ENCODE measurements at places on chromosomes 7 and 10.
A peak's percentile ranks its signal among the peaks of the same experiment; 100 is the strongest.

GRCh38 chr7:5417106-5418071 is 6.2 kb downstream of the TNRC18 start:
- DNase-seq = peak; percentile 23

DNA sequence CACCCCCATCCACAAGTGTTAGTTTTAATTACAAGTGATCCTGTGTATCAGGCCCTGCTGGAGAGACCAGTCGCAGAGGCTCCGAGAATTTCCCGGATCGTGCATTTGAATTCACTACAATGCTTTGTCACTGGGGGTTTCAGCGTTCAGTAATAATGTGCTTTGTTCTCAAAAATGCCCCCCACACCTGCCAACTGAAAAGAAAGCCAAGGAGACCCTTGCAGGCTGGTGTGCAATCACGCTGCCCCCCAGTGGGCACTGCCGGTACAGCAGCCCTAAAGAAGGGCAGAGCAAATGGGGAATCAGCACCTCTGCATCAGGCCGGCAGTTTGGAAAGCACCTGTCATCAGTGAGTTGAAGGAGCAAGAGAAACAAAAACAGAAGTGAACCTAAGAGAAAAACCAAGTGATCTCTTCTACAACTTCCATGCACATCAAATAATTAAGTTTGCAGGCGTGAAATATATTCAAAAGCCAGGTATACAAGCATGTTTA is 177.6 kb downstream of the PARD3 start:
- peak; percentile 67 for DNase-seq

DNA sequence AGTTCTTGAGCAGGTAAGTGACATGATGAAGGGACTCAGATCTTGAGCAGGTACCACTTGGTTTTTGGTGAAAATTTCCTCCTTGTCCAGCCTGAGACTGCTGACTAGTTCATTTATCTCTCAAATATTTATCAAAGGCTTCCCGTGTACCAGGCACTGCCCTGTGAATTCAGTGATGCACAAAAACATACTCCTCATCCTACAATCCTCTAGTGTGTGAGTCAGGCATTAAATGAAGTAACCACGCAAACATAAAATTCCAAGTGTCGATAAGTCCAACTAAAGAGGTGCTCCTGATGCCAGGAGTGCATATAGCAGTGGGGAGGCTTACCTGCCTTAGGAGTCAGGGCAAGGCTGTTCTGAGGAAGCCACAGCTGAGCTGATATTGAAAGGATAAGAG is 41.5 kb upstream of the LBX1 start:
- no peak for DNase-seq

GRCh38 chr7:24889611-24890010 is 90.4 kb downstream of the OSBPL3 start:
- DNase-seq = no peak

DNA sequence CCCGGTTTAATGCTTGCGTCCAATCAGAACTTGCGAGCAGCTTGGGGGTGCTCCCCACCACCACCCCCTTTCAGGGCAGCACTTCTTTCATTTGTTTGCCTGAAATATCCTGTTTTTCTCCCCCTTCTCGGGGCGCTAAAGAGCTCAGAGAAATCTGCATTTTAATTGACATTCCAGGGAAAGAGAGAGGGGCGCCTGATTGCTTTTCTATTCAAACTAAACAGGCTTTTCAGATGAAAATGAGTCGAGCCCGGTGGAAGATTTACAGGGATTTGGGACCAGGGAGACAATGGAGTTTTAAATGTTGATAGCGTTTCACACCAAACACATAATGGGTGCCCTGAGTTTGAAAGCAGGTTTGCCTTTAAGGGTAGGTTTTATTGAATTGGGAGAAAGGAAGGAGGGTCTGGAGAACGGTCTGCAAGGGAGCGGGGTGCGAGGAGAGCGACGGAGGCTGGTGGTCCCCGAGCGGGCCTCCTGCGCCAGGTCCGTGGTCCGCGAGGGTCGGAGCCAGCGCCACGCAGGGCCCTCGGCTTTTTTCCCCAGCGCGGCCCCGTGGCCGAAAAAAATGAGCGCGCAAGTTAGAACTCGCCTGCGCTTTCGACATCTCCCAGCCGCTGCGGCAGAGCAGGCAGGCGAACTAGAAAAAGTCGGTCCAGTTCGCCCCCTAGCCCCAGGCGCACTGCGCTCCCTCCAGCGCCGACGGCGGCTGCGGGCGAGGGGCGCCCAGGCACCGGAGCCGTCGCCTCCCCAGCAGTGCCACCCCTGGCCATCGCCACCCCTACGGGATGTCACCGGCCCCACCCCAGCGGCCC is 1.3 kb downstream of the FGFR2 start:
- DNase-seq = peak; percentile 90

DNA sequence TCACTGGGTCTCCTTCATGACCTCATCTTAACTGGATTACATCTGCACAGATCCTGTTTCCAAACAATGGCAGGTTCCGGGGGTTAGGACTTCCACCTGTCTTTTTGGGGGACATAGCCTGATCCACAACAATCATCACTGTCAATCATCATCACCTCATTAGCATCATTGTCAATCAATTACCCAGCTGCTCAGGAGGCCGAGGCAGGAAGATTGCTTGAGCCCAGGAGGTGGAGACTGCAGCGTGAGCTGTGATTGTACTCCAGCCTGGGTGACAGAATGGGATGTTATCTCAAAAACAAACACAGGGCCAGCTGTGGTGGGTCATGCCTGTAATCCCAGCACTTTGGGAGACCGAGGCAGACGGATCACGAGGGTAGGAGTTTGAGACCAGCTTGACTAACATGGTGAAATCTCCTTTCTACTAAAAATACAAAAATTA is 18.7 kb downstream of the AMZ1 start:
- no peak for DNase-seq

GRCh38 chr10:22992621-22993020 is 64.8 kb downstream of the ARMC3 start:
- DNase-seq = no peak

DNA sequence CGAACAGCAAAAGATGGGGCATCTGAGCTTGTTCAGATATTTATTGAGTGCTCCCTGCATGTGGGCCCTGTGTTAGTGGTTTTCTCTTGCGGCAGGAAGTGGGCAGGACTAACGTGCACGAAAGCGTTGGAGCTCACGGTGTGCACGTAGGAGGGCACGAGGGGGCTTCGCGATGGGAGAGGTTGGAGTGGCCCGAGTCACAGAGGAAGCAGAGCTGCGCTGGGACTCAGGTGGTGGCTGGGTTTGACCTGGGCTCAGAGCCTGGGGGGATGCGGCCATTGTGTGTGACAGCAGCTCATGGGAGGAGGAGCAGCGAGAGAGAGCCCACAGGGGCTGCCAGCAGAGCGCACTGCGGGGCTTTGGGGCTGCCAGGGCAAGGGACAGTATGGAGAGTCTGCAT is 7.7 kb downstream of the ZSCAN25 start:
- DNase-seq = no peak

Data from spinal cord (tissue), 10 donors.